ENCODE measurements at places on chromosomes 4 and X.

GRCh38 chr4:8851321-8852117, 20.1 kb downstream of the HMX1 start:
- DNase-seq, result no peak

GRCh38 chrX:67523002-67523681, 20.7 kb upstream of the AR start:
- DNase-seq, result no peak

DNA sequence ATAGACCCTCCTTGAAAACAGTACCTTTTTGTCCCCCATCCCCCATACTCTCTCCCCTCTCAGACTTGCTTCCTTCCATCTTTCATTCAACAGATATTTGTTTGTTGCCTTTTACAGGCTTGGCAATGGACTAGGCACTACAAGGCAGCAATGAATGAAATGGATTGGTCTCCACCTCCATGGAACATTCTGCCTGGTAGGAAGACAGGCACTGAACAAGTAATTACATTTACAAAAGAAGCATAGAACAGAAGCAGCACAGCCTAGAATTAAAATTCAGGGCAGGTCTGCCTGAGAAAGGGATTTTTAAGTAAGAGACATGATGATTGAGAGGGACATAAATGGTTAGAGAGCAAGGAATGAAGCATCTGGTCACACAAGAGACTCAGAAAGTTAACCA, 346.1 kb downstream of the GRXCR1 start:
- no peak for DNase-seq

DNA sequence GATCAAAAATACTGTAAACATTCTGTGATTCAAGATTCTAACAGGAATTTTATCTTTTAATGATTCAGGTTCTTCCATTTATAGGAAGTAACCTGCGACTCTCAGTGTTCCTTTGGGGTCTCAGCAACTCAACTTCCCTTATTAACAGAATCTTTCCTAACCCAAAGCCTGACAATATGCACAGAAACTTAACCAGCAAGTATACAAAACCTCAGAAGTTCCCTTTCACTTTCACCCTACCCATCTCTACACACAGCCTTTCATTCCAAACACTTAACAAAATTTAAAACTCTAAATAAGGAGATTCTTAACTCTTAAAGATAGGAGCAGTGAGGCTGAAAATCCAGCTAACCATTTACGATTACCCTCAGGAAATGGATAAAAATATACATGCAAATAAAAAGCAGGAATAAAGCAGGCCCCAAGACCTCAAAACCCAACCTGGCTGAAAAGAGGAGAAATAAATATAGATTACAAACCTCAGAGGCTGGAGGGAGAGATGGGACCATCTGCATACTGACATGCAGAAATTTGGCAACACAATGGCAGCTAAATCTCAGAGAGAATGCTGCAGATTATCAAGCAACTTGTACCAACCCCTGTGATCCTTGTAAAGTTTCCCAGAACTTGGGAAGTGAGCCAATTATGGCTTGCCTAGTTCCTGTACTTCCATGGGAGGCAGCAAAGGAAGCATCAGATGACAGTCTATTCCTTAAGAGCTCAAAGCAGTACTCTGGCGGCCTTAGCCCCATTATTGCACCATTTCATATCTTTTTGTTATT, 101.0 kb downstream of the ATP11C start:
- no peak for DNase-seq

GRCh38 chr4:112312610-112313239, 15.6 kb downstream of the ALPK1 start:
- no peak for DNase-seq

DNA sequence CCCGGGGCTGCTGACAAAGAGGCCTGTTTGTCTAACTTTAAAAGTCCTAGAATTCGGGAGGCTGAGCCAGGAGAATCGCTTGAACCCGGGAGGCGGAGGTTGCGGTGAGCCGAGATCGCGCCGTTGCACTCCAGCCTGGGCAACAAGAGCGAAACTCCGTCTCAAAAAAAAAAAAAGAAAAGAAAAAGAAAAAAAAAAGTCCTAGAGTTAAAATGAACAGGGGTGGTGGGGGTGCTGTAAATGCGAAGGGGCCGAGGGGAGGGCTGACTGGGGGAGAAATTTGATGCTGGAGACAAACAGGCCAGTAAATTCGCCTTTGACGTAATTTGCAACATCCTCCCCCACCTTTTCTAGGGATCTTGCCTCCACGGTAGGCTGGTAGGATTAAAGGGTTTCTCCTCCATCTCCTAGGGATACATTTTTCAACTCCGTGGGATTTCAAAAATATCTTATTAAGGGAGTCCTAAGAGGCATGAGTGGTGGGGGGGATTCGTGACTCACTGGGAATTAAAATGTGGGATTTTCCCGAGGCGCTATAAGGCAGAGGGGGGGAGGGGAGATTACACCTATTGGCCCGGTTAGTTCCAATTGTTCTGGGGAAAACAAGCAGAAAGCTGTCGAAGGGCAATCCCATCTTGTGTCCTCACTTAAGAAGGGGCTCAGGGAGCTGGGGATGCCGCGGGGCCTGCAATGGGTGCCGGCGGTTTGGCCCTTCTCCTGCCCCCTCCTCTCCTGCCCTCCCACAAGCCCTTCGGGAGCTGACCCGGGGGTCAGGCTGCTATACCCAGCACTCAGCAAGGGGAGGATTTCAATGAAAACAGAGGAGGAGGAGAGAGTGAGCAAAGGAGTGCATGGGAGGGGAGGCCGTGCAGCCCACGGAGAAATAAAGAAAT, 3.0 kb upstream of the BCOR start:
- DNase-seq, result no peak

GRCh38 chrX:2679534-2680485, 11.3 kb upstream of the CD99 start:
- DNase-seq, result no peak

GRCh38 chrX:129983575-129984110, 1.2 kb downstream of the BCORL1 start:
- DNase-seq, result no peak

GRCh38 chrX:112012360-112012759, 70.2 kb downstream of the TRPC5 start:
- no peak for DNase-seq

DNA sequence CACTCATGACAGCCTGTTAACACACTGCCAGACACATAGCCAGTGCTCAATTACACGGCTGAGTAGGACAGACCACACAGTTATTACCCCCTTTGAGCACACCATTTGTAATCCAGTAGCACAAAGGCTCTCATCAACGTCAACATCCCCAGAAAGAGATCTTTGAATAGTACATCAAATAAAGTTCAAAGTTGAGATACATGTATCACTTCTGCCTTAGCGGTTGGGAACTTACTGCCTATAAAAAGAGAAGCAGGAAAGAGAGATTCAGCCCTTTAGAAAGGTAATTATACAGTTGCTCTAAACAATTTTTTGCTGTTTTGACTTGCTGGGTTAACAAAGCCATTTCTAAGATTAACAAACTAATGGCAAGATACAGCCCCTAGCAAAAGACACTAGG, 16.2 kb downstream of the ANXA5 start:
- no peak for DNase-seq

- DNase-seq, result no peak
Measured at GRCh38 chrX:42704454-42704853, 73.5 kb downstream of the PPP1R2C start.

DNA sequence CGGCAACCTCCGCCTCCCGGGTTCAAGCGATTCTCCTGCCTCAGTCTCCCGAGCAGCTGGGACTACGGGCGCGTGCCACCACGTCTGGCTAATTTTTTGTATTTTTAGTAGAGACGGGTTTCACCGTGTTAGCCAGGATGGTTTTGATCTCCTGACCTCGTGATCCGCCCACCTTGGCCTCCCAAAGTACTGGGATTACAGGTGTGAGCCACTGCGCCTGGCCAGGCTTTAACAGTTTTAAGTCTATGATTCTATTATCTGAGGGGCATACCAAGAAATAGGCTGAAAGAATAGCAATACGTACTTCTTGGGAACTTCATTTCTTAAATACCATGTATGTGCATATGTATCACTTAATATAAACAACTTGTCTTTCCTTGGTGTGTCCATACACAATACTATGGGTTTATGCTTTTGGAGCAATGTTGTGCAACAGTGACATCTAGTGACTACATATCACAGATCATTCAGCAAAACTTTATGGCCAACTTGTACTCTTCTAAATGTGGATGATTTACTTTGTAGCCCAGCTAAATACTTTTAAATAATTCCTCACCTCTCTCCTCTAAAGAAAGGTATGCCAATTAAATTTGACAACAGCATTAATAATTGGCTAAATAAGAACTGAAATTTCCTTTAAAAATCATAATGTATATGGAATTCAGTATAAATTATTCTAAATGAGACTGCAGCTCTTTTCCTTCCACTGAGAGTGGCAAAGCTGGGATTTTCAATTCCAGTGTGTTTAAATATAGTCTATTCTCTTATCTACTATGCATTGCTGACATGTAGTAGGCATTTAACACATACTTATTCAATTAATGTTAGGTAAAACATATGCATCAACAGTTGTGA, 10.4 kb downstream of the SLC9B1 start:
- no peak for DNase-seq

DNA sequence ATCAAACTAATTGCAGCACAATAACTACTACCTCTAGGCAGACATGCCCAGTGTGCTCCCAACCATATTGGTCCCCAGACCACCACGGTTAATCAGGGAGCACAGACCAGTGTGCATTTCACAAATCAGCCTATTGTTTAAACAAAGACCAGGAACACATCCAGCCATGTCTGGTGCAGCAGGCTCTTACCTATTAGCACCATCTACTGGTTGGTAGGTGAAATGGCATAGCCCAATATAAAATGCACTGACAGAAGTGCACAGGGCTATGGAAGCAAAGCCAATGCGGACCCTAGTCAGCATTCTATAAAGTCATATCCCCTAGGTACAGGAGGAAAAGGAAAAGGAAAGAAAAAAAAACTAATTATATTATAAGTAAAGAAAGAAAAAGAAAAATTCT, 15.5 kb upstream of the CYLC1 start:
- no peak for DNase-seq

GRCh38 chrX:127313635-127314034, 494.1 kb downstream of the PRR32 start:
- DNase-seq, result no peak

DNA sequence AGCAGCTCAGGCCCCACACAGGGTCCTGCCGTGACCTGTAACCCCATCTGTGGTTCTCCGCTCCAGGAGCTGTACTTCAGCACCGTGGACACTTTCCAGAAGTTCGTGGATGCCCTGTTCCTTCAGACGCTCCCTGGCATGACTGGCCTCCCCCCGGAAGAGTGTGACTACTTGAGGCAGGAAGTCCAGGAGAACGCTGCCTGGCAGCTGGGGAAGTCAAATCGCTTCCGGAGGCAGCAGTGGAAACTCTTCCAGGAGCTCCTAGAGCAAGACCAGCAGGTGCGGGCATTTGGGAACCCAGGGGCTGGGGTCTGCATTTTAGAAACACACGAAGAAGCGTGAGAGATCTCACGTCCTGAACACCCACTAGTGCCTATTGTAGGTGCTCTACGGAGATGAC, 72.5 kb downstream of the EVC start:
- no peak for DNase-seq

- no peak for DNase-seq
Measured at GRCh38 chrX:39502486-39502885, 595.3 kb downstream of the BCOR start.

DNA sequence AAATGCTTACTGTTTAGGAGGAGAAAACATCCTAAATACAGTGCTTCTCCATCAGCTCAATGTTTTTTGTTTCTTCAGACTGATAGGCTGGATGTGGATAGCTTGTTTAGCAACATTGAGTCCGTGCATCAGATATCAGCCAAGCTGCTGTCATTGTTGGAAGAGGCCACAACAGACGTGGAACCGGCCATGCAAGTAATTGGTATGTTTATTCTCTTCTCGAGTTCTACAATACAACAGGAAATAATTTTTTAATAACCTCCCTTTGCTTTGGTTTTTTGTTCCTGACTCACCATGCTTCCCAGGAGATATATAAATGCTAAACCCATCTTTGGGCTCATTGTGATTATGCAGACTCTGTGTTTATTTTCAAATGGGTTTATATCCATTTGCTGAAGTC, 60.9 kb downstream of the ARHGEF38 start:
- DNase-seq, result no peak

GRCh38 chrX:35711281-35711680, 86.9 kb upstream of the MAGEB16 start:
- DNase-seq, result no peak

- DNase-seq, result no peak
Measured at GRCh38 chrX:105823092-105823455, 735 bp downstream of the NRK start.

GRCh38 chr4:123832173-123833026, 435.8 kb downstream of the SPRY1 start:
- DNase-seq, result no peak

Data from stimulated activated CD8-positive, alpha-beta memory T cell treated with anti-CD3 and anti-CD28 coated beads, Interleukin-7, amount 100 ng/mL, for 1 hour (primary cell).